IMR-90 (cell line): ENCODE measurements at places on chromosomes 7 and 10. TPM values are rescaled to one million over a fixed set of nuclear protein-coding genes. Genes with fewer than 3 reads are reported as not detected.

ZCCHC24 gene
- total RNA-seq = 12.2 and 15.1 TPM in 2 replicates

COL1A2 gene
- total RNA-seq = 1,211 and 1,351 TPM in 2 replicates

CUBN gene
- 0.54 and 0.83 TPM in 2 replicates for total RNA-seq

ITGB8 gene
- 10.2 and 10.8 TPM in 2 replicates for total RNA-seq

HGF gene
- total RNA-seq = 38.3 and 50.9 TPM in 2 replicates

C7orf57 gene
- total RNA-seq = not detected in 2 replicates

PALS2 gene
- 15.4 and 29.7 TPM in 2 replicates for total RNA-seq

SUGCT gene
- 5.9 and 7.5 TPM in 2 replicates for total RNA-seq

ACBD7 gene
- total RNA-seq = 0.54 and 1.1 TPM in 2 replicates

FAM25G gene
- total RNA-seq = not detected in 2 replicates

CC2D2B gene
- not detected in 2 replicates for total RNA-seq

TYW1B gene
- total RNA-seq = 1.7 and 1.8 TPM in 2 replicates

TFEC gene
- under 0.01 and 0.28 TPM in 2 replicates for total RNA-seq

LFNG gene
- 1.4 and 1.8 TPM in 2 replicates for total RNA-seq

CYP2C8 gene
- not detected in 2 replicates for total RNA-seq

AGAP4 gene
- 1.8 and 1.9 TPM in 2 replicates for total RNA-seq

HOXA6 gene
- 1.4 and 1.7 TPM in 2 replicates for total RNA-seq

ZNF736 gene
- 8.1 and 10.6 TPM in 2 replicates for total RNA-seq

NXPH1 gene
- not detected in 2 replicates for total RNA-seq

HEPACAM2 gene
- under 0.01 and 0.28 TPM in 2 replicates for total RNA-seq

TMEM254 gene
- 4.4 and 4.7 TPM in 2 replicates for total RNA-seq

PRR15 gene
- not detected in 2 replicates for total RNA-seq

TAS2R5 gene
- total RNA-seq = under 0.01 and 0.36 TPM in 2 replicates

SPDYE5 gene
- total RNA-seq = not detected in 2 replicates

GNB2 gene
- total RNA-seq = 62.0 and 67.5 TPM in 2 replicates

NUTM2D gene
- 0.54 and 0.56 TPM in 2 replicates for total RNA-seq

TIAL1 gene
- 28.0 and 44.2 TPM in 2 replicates for total RNA-seq

UBTD1 gene
- 21.9 TPM in 2 replicates for total RNA-seq

DMTF1 gene
- total RNA-seq = 59.0 and 69.7 TPM in 2 replicates

MACC1 gene
- total RNA-seq = under 0.01 TPM in 2 replicates

SKAP2 gene
- 5.7 and 11.1 TPM in 2 replicates for total RNA-seq

HMX2 gene
- total RNA-seq = not detected in 2 replicates
